Effector memory CD4-positive, alpha-beta T cell (primary cell): ENCODE measurements at places on chromosomes 13 and 19.
A peak's percentile ranks its signal among the peaks of the same experiment; 100 is the strongest.

DNA sequence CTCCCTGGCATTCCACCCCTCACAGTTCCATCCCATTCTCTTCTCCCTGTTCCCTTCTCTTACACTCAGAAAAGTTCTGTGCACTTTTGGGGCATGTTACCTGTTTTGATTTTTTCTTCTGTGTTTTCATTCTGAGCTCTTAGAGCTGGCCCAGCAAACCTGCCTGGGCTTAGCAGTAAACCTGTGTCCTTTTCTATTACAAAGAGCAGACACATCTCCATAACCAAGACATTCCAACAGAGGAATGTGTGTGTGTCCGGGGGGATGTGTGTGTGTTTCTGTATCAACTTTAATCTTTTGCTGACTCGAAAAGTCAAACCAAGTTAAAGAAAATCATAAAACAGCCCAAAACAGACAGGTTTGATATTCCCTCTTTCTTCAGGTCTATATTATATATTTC, 49.1 kb upstream of the SOX21 start:
- DNase-seq, result no peak

- DNase-seq, result no peak
These were observed 73.8 kb downstream of the MAP4K1 start for GRCh38 chr19:38543807-38544568.

- DNase-seq, result no peak
These were observed 1451.5 kb downstream of the EFNB2 start for GRCh38 chr13:105083992-105084391.

- DNase-seq, result no peak
These were observed 50.1 kb downstream of the PCCA start for GRCh38 chr13:100138859-100139491.

GRCh38 chr19:15636026-15636425, 4.7 kb upstream of the CYP4F3 start:
- no peak for DNase-seq

DNA sequence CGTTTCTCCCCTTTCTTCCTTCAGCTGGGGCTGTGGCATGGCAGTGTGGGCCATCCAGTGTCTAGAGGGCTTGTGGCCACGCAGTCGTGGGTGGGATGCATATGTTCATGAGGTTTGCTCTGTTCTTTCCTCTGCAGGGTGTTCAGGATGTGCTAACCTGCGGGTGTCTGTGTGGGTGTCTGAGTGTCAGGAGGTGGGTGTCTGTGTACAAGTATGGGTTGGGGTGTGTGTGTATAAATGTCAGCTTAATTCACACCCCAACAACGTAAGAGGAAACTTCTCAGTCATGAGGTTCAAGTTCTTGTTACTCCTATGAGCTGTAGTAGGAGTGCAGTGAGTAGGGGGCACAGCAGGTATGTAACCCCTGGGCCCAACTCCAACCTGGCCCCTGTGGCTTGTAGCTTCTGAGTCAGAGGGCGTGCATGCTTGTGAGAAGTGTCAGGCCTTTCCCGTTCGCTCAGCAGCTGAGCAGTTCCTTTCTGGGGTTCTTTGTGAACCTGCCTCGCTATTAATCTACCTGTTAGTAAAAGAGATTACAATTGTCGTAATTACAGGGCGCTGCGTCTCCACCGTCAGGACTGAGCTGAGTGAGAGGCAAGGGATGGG, 49.1 kb downstream of the NFIX start:
- no peak for DNase-seq

DNA sequence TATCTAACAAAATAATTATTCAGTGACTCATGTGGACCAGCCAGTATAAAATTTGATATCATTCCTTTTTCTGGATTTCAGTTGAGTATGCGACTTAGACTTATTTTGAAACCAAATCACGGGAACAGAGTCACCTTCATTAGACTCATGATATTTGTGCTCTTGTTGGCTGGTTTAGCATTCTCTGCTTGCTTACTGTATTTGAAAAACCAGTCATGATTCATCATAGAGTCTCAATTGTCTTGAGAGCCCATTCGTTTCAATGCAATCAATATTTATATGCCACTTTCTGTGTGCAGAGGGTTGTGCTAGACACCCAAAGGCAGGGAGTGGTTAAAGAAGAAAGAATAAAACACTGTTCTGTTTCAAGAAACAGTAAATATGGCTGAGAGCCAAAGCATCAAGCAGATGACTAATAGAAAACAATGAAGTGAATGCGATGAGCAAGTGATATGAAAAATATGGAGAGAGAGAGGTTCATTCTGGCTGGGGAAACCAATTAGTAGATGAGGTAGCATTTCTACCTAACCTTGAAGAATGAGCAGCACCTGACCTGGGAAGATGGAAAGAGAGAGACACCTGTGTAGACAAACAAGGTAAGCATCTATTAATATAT, 99.6 kb upstream of the MBNL2 start:
- no peak for DNase-seq

GRCh38 chr13:79917628-79918027, 423.3 kb downstream of the SPRY2 start:
- DNase-seq, result no peak

DNA sequence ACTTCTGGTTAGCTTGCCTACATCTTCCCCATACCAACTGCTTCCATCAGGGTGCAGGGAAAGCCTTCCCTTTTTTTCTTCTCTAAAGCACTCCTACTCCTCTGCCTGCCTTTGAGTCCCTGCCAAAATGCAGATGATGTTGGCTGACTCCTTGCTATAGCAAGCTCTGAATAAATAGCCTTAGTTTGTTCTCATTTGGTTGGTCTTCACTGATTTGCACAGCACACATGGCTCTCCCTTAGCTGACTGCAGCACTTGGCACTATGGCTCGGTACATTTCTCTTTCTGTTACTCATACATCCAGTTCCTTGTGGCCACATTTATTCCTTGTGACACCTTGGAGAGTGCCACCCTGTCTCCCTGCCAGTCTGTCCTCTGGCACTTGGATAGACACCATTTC, 249.8 kb downstream of the DCLK1 start:
- DNase-seq, result no peak

DNA sequence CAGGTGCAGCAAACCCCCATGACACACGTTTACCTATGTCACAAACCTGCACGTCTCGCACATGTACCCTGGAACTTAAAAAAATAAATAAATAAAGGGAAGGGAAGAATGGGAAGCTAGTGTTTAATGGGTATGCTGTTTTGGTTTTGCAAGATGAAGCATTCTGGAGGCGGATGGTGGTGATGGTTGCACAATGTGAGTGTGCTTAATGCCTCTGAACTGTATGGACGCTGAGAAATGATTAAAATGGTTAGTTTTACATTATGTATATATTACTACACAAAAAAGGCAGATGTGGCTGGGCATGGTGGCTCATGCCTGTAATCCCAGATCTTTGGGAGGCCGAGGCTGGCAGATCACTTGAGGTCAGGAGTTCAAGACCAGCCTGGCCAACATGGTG, 17.8 kb downstream of the NFILZ start:
- DNase-seq, result no peak

DNA sequence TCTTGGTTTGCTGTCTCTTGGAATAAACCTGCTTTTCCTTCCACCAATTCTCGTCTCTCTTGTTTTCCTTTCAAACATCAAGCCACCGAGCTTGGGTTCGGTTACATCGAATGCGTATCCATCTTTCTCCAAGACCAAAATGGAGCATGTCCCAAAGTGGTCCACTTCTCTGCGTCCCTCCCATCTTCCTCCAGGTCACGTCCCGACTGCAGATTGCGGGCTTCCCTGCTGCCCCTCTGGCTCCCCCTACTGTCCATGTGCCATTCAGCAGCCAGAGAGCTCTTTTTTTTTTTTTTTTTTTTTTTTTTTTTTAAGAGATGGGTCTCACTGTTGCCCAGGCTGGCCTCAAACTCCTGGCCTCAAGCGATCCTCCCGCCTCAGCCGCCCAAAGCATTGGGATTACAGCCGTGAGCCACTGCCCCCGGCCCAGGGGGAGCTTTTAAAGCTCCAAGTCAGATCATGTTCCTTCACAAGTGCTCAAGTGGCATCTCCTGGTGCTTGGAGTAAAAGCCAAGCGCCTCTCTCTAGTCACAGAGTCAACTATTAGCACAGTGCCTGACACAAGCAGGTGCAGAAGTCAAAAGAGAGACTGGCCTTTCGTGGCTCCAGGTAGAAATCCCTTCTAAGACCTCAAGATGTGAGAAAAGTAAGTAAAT, 10.0 kb downstream of the COL5A3 start:
- peak; percentile 26 for DNase-seq

GRCh38 chr13:40490086-40490758, 176.2 kb downstream of the FOXO1 start:
- DNase-seq, result no peak

- DNase-seq, result no peak
These were observed 20.8 kb upstream of the SLC25A30 start for GRCh38 chr13:45439008-45439407.

GRCh38 chr13:24228852-24229458, 68.4 kb downstream of the SPATA13 start:
- DNase-seq, result peak; percentile 11

GRCh38 chr13:22047082-22047784, 376.4 kb downstream of the FGF9 start:
- no peak for DNase-seq

- no peak for DNase-seq
These were observed 457.4 kb downstream of the TBC1D4 start for GRCh38 chr13:75024602-75025001.

DNA sequence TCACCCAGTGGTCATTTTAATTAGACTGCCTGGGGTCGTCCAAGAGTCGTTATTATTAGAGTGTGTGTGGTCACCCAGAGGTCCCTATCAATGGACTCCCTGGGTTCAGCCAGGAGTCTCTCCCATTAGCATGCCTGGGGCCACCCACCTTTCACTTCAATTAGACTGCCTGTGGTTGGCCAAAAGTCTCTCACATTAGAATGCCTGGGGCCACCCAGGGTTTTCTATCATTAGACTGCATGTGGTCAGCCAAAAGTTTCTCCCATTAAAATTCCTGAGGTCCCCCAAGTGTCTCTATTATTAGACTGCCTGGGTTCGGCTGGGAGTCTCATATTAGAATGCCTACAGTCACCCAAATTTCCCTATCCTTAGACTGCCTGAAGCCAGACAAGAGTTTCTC, 1472.6 kb downstream of the UQCRFS1 start:
- DNase-seq, result no peak

- no peak for DNase-seq
These were observed at the start of gene LGALS4 for GRCh38 chr19:38812841-38813320. LGALS4 (minus strand) TSS chr19:38812945; CDS start chr19:38812886, 59 bp downstream.

DNA sequence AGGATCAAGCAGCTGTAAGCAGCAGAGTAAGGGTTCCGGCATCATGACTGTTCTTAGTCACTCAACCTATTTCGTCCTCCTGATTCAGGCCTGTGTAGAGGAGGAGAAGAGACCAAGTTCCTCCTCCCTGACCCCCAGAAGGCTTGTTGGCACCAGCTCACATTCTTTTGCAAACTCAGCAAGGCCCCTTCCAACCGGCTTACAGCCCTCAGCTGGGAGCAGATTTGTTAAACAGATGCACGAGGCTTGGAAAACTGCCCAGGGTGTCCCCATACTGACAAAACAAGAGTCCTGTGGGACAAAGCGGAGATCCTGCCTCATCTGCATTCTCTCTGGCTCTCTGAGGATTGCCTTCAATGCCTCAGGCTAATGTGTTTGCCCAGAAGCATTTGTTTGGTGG, 113.2 kb upstream of the SOX21 start:
- DNase-seq, result no peak

- no peak for DNase-seq
These were observed 8.0 kb upstream of the CNOT3 start for GRCh38 chr19:54129617-54129996.

DNA sequence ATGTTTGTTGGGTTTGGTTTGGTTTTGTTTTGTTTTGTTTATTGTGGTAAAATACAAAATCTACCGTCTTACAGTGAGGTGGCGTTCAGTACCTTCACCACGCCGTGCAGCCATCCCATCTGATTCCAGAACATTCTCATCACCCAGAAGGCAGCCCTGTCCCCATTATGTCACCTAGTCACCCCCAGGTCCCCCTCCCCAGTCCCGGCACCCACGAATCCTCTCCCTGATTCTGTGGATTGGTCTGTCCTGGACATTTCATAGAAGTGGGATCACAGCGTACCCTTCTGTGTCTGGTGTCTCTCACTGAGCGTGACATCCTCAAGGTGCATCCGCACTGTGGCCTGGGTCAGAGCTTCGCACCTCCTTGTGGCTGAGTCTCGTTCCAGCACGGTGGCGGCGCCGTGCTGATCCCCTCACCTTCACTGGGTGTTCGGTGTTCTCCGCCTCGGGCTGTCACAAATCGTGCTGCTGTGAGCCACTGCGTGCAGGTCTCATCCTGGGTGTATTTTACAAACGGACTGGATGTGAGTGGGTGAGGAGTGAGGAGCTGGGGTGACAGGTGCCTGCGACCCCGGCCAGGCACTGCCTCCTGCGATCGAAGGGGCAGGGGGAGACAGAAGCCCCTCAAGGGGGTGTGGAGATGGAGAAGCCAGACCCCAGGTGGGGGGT, 580 bp upstream of the TEKTIP1 start:
- DNase-seq, result no peak

GRCh38 chr19:57161985-57162539, 5.2 kb downstream of the DUXA start:
- no peak for DNase-seq
